ENCODE measurements at places on chromosomes 13 and 19.

- H3K4me3 ChIP-seq, result no peak overlapping the region
- no peaks in the 10 kb centered on the region for H3K36me3 ChIP-seq
- H3K4me1 ChIP-seq, result no peaks in the 10 kb centered on the region
- DNase-seq, result no peak
- H3K27me3 ChIP-seq, result no peaks in the 10 kb centered on the region
- H3K27ac ChIP-seq, result no peak overlapping the region
Measured at GRCh38 chr13:35766663-35767062, 290.2 kb upstream of the MAB21L1 start.

DNA sequence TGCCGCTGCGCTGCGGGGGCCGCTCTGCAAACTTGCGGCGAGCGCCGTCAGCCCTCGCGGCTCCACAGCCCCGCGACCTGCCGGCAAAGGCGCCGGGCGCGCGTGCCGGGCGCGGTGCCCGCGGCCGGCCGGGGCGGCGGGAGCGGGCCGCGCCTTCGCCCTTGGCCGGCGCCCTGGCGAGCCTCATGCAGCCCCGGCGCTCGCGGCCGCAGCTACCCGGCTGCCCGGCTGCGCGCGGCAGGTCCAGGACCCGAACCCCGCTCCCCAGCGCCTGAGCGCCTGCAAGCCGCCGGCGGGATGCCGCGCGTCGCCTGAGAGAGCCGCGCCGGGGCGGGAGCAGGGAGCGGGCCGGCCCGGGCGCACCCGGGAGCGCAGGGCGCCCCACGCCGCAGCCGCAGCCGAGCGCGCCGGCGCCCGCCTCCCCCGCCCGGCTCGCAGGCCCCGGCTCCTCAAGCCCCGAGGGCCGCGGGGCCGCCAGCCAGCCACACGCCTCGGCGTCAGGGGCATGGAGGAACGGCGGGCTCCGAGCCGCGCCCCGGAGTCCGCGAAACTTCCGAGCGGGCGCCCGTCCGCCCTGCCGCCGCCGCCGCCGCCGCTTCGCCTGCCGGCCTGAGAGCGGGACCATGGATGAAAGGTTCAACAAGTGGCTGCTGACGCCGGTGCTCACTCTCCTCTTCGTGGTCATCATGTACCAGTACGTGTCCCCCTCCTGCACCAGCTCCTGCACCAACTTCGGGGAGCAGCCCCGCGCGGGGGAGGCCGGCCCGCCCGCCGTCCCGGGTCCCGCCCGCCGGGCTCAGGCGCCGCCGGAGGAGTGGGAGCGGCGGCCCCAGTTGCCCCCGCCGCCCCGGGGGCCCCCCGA lies 564 bp downstream of the HS6ST3 start:
- peaks cover 78% of the 10 kb centered on the region for H3K27me3 ChIP-seq
- H3K4me3 ChIP-seq, result peak overlapping the region; percentile 63
- peaks cover 20% of the 10 kb centered on the region for H3K4me1 ChIP-seq

- no peak overlapping the region for H3K4me3 ChIP-seq
- H3K27me3 ChIP-seq, result no peaks in the 10 kb centered on the region
- no peaks in the 10 kb centered on the region for H3K4me1 ChIP-seq
- DNase-seq, result no peak
Measured at GRCh38 chr19:54791476-54791875, 11.9 kb upstream of the KIR2DL4 start.

DNA sequence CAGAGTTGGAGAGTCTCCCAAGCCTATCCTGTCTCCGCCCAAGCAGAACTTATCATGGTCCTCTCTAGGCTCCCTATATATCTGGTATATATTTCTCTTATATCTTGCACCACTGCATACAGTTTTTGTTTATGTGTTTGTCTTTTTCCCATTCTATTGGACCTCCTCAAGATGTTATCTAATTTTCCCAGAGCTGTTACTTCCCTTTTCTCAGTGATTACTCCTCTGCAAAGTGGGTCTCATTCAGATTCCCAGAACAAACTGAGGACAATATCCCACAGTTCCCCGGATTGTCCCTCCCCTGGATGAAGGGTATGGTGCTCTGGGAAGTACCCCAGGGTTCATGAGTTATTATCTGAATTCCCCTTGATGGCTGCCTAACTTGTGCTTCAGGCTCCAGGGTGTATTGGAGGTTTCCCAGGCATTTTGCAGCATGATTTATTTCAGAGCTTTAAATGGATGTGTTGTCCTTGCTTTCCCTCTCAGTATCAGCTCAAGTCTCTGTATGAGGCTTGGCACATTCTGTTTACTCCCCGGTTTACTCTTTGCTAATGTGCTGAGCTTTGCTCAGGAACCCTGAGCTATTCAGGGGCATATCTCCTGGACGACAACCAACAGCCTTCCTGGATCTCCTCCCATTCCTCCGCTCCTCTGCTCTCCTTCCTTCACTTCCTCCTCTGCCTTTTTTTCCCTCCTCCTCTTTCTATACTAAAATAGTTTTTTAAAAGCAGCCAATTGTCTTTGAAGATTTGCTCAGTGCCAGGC lies 329.3 kb downstream of the SPRY2 start:
- no peak for DNase-seq
- no peaks in the 10 kb centered on the region for H3K36me3 ChIP-seq
- no peak overlapping the region for H3K27ac ChIP-seq
- H3K4me3 ChIP-seq, result no peak overlapping the region
- H3K27me3 ChIP-seq, result no peaks in the 10 kb centered on the region
- H3K4me1 ChIP-seq, result peaks cover 10% of the 10 kb centered on the region

DNA sequence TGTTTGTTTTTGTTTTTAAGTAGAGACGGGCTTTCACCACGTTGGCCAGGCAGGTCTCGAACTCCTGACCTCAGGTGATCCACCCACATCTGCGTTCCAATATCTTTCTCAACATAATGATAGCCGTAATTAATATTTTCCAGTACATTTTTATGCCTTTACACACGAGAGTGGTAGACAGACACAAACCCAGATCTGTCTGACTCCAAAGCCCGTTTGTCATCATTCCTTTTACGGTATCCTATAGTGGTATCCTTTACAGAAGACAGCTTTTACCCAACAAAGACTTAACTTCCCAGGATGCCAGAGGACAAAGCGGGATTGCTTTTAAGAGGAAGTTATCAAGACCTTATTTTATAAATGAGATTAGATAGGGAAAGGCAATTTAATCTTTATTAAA lies 59.8 kb downstream of the IPO5 start:
- H3K27me3 ChIP-seq, result no peaks in the 10 kb centered on the region
- H3K4me3 ChIP-seq, result no peak overlapping the region
- peaks cover 92% of the 10 kb centered on the region for H3K36me3 ChIP-seq
- H3K27ac ChIP-seq, result no peak overlapping the region
- no peaks in the 10 kb centered on the region for H3K4me1 ChIP-seq

DNA sequence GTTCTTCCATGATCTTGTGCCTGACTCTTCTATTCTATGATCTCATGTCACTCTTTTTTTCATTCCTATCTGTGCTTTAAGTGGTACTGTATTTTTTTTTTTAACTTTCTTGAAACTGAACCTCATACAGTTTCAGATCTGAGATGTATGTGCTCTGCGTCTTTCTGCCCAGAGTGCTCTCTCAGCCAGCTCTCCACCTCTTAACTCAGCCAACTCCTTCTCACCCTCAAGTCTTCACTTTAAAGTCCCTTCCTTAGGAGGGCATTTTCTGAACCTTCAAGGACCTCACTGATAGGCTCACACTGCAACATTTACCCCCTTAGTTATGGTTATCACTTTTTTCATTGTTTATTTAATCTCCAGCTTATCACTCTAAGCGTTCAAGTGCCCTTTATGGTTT lies 158.7 kb downstream of the IRS2 start:
- no peaks in the 10 kb centered on the region for H3K27me3 ChIP-seq
- H3K27ac ChIP-seq, result no peak overlapping the region
- DNase-seq, result no peak

DNA sequence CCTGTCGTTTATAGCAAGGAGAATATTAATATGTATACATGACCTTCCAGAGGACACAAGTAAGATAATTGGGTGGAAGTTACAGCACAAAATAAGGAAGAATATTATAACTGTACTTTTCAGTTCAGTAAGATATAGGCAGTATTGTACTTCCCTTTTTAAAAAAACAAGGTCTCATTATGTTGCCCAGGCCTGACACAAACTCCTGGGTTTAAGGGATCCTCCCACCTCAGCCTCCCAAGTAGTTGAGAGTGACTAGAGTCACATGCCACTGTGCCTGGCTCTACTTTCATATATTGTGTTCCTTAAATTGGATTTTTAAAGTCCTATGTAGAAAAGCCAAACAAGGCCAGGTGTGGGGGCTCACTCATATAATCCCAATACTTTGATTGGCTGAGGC lies 19.5 kb upstream of the MAB21L1 start:
- H3K27me3 ChIP-seq, result no peaks in the 10 kb centered on the region
- no peak overlapping the region for H3K4me3 ChIP-seq
- no peaks in the 10 kb centered on the region for H3K4me1 ChIP-seq
- no peaks in the 10 kb centered on the region for H3K36me3 ChIP-seq

GRCh38 chr19:32269831-32270230 lies 75.6 kb upstream of the ZNF507 start:
- DNase-seq, result no peak
- peaks cover 9% of the 10 kb centered on the region for H3K4me1 ChIP-seq
- no peaks in the 10 kb centered on the region for H3K36me3 ChIP-seq
- H3K27me3 ChIP-seq, result no peaks in the 10 kb centered on the region

DNA sequence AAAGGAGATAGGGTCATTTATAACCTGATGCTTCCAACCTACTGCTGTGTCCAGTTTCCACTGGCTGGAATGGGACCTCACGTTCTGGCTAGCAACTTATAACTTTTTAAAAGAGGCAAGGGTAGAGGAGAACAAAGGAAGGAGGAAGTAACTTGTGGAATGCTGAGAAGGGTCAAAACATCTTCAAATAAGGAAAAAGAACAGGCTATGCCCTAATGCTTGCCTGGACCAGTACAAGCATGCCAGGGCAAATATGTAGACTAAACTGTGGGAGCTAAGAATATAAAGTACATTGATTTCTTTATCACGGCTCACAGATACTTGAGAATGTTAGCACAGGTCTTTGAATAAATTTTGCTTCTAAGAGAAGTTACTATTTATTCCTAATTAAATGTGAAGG lies 1.5 kb upstream of the ZNF561 start:
- peaks cover 19% of the 10 kb centered on the region for H3K36me3 ChIP-seq
- peak overlapping the region; percentile 64 for H3K4me3 ChIP-seq
- peaks cover 41% of the 10 kb centered on the region for H3K4me1 ChIP-seq
- no peak for DNase-seq
- peak overlapping the region; percentile 94 for H3K27ac ChIP-seq

GRCh38 chr13:46100191-46100815 lies 4.5 kb downstream of the CPB2 start:
- H3K4me1 ChIP-seq, result no peaks in the 10 kb centered on the region
- H3K27me3 ChIP-seq, result no peaks in the 10 kb centered on the region
- no peaks in the 10 kb centered on the region for H3K36me3 ChIP-seq
- no peak for DNase-seq
- H3K4me3 ChIP-seq, result no peak overlapping the region
- no peak overlapping the region for H3K27ac ChIP-seq

DNA sequence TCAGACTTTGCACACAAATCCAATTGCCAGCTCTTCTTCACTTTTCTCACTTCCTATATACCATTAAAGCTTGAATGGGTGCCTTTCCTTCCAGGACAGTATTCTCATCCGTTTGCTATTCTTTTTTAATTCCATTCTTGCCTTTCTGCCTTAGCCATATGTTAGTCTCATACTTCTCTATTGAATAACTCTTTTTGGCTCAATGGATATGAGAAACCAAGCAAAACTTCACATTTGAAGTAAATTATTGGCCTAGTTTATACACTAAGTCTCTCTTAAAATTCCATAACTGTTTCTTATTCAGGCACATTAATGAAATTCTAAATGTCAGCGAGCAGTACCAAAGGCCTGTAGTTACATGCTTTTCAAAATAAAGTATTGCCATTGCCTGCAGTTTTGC lies 129.6 kb upstream of the FRY start:
- no peaks in the 10 kb centered on the region for H3K27me3 ChIP-seq
- DNase-seq, result no peak
- H3K27ac ChIP-seq, result no peak overlapping the region
- no peaks in the 10 kb centered on the region for H3K36me3 ChIP-seq
- peaks cover 4% of the 10 kb centered on the region for H3K4me1 ChIP-seq

GRCh38 chr13:20465218-20465879 lies 60.3 kb downstream of the CRYL1 start:
- no peaks in the 10 kb centered on the region for H3K27me3 ChIP-seq
- H3K36me3 ChIP-seq, result no peaks in the 10 kb centered on the region
- no peak for DNase-seq
- peaks cover 24% of the 10 kb centered on the region for H3K4me1 ChIP-seq
- no peak overlapping the region for H3K4me3 ChIP-seq

DNA sequence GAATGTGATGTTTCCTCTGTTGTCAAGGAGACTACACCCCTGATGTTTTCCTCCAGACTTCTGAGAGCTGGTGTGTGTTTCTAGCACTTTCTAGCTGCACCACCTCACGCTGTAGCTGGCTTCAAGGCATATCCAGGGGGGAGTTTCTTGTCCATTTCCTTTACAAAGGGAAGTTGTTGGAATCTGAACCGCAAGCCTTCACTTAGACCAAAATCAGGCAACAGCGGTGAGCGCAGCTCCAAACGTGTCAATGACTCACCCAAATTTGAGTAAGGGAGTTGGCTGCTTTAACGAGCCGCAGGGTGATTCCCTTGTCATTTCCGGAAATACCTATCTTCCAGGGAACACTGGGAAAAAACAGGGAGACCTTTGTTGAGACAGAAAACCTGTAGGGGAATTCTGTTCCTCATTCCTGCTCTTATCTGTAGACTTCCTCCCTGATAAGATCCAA lies 2.5 kb downstream of the LDLR start:
- no peaks in the 10 kb centered on the region for H3K36me3 ChIP-seq
- peak overlapping the region; percentile 96 for H3K27ac ChIP-seq
- H3K4me3 ChIP-seq, result peak overlapping the region; percentile 60
- peak; percentile 87 for DNase-seq

DNA sequence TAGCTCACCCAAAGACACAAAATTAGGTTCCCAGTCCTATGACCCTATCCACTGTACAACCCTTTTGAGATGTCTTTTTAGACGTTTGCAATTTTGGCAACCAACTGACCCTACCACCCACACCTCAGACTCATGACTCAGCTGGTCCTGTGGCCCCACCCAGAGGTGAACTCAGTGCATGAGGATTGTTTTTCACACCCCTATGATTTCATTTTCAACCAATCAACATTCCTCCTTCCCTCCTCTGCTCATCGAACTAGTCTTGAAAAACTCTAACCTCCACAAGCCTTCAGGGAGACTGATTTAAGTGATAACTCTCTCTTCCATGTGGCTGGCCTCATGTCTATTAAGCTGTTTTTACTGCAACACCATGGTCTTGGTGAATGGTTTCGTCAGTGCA lies 350.7 kb downstream of the UQCRFS1 start:
- H3K4me3 ChIP-seq, result no peak overlapping the region
- no peaks in the 10 kb centered on the region for H3K27me3 ChIP-seq
- no peaks in the 10 kb centered on the region for H3K36me3 ChIP-seq
- no peak overlapping the region for H3K27ac ChIP-seq
- no peak for DNase-seq
- peaks cover 4% of the 10 kb centered on the region for H3K4me1 ChIP-seq

- peaks cover 14% of the 10 kb centered on the region for H3K36me3 ChIP-seq
- H3K4me1 ChIP-seq, result peaks cover 50% of the 10 kb centered on the region
- H3K4me3 ChIP-seq, result peak overlapping the region; percentile 98
- no peaks in the 10 kb centered on the region for H3K27me3 ChIP-seq
- H3K27ac ChIP-seq, result peak overlapping the region; percentile 56
- no peak for DNase-seq
Measured at GRCh38 chr19:1882089-1882785, 3.1 kb downstream of the ABHD17A start.
